Non-pigmented ciliary epithelial cell (primary cell): ENCODE measurements at places on chromosomes 7 and 10.

DNA sequence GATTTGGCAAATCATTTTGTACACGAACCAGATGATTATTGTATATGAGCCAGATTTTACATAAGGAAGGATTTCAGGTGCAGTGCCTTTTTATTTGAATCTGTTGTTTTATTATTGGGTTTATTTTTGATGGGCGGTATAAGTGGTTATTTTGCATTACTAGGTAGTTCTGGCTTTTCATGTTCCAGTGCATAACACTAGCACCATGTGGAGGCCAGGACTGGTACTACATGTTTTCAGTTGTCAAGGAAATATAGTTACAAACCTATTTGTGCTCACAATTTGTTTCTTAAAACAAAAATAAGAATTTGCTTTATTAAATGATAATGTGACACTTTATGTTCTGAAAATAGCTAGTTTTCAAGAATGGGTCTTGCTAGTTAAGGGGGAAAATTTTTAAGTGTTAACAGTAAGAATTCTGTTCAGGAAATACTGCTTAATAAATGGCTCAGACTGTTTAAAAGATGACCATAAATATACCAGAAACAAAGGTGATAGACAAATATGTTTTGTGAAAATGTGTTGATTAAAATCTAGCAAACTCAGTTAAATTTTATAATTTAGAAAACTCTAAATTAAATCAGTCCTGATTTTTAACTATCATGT, 7.1 kb upstream of the SEMA3E start:
- DNase-seq = peak; percentile 26

DNA sequence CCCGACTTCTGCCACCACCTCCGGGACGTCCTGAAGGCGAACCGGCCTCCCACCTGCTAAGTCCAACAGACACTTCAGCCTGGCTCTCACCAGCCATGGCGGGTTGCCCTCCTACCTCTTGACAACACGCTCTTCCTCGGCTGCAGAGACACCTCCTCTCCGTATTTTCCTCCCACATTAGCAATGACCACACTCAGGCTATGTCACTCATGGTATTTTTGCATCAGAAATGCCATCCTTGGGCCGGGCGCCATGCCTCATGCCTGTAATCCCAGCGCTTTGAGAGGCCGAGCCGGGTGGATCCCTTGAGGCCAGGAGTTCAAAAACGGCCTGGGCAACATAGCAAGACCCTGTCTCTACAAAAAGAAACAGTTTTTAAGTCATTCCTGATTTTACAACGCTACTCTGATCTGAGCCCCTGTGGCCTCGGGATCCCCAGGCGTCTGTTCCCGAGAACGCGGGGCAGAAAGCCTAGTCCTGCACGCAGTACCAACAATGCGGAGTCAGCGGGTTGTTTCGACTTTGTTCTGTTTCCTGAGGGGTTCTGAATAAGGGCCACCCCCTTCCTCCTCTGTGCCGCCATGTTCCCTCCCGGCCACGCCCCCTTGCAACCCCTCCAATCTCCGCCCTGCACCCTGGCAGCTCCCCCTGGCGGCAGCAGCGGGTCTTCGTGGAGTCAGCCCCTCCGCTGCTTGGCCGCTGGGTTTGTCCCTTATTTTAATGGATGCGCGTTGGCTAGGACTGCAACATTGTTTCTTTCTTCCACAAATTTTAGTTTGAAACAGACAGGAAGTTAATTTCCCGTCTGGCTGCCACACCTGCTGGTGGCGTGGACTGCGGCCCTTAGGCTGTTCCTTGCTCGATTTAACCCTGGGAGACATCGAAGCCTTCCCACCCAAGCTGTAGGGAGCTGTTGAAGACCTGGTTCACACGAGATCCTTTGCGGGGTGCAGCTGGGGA, 9.7 kb upstream of the ZFAND2A start:
- DNase-seq = no peak

GRCh38 chr7:50960621-50961310, 178.1 kb upstream of the GRB10 start:
- no peak for DNase-seq

DNA sequence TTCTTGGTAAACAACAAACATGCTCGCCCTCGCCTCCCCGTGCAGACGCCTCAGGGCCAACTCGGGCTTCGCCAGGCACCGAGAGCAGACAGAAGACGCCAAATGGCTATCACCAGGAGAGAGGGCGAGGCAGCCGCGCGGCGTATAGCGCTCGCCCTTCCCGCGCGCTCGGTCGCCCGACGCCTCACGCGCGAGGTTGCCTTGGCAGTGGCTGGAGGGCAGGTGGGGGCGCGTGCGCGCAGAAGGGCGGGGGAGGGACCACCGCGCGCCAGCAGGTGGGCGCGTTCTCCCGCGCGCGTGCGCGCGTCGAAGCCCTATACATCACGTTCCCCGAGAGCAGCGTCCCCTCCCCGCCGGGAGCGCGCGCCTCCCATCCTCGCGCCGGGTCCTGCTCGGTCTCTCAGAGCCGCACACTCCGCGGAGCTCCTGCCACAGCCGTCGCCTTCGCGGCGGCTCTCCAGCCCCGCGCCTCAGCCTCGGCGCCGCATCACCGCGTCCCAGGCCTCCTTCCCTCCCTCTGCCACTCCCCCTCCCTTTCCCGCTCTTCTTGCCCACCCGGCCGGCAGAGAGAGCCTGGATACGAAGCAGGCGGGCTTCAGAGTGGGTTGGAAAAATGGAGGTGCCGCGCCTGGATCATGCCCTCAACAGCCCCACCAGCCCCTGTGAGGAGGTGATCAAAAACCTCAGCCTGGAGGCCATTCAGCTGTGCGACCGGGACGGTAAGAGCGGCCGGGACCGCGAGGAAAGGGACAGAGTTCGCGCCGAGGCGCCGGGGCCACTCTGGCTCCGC, at the start of gene PHYHIPL:
TSS of gene PHYHIPL (plus strand) at position 403 of the 790 bp plus-strand sequence. CDS start at position 614, 211 bp downstream.
- DNase-seq = no peak

GRCh38 chr10:127302343-127302742, 106.0 kb upstream of the INSYN2A start:
- DNase-seq = no peak

DNA sequence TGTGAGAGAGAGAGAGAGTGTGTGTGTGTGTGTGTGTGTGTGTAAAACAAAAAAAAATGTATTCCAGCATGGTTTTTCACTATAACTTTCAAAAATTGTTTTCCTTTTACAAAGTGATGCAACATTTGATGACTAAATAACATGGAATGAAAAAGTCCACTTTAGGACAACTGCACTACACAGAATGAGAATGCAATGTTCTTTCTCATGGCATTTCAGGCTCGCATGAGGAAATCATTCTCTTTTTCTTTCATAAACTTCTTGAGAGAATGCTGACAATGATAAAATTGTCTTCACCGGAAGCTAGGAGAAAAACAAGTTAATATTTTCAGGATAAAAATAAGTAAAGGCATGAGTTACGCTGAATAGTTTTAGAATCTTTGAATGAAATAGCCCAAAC, 53.7 kb downstream of the SLC16A12 start:
- DNase-seq = peak; percentile 90

GRCh38 chr7:298375-298702, 8.4 kb downstream of the FOXL3 start:
- no peak for DNase-seq

GRCh38 chr10:80171248-80171660, 34.1 kb downstream of the ANXA11 start:
- DNase-seq = no peak

GRCh38 chr10:18418541-18419215, 232.7 kb downstream of the NSUN6 start:
- no peak for DNase-seq

DNA sequence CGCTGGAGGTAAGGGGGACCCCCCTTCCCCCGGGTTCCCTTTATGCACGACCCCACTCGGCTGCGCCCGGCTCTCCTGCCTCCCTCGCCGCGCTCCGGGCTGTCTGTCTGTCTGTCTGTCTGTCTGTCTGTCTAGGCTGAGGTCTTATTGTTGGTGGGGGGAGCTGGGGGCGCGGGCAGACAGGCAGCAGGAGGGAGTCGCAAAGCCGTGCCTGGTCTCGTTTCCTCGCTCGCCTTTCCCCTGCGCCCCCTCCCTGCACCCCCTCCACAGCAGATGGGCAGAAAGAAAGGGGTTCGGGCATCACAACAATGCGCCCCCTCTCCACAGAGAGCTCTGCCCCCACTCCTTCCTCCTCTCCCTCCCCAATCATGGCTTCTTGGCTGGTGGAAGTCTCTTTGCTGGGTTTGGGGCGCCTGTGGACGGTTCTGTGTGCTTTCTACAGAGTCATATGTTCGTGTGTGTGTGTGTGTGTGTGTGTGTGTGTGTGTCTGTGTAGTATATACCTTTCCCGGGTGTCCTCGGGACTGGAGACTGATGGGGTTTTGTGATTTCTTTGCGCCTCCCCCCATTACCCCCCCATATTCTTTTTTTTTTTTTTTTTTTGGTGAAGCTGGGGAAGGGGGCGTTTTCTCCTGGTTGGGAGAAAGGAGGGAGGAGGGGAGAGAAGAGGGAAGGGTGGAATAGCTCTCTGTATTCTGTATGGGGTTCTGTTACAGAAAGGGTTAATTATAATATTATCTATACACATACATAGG, 1.9 kb downstream of the AUTS2 start:
- DNase-seq = no peak

- no peak for DNase-seq
Measured at GRCh38 chr7:150388709-150389531, 9.8 kb downstream of the ZNF775 start.

DNA sequence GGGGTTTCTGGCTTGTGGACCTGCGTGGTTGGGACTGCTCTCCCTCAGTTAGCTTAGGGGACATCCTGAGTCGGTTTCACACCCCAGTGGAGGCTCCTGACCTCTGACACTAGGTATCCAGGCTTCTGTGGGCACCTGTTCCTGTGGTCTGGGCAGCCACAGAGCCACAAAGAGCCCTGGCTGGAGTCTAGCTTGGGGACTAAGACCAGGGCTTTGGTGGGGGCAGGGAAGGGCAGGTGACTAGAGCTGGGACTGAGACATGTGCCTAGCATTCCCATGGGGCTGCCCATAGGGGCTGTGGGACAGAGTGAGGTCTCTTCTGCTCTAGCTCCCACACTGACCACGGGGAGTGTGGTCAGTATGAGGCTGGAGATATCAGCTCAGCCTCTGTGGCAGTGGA, 4.0 kb upstream of the TMEM270 start:
- DNase-seq = no peak

DNA sequence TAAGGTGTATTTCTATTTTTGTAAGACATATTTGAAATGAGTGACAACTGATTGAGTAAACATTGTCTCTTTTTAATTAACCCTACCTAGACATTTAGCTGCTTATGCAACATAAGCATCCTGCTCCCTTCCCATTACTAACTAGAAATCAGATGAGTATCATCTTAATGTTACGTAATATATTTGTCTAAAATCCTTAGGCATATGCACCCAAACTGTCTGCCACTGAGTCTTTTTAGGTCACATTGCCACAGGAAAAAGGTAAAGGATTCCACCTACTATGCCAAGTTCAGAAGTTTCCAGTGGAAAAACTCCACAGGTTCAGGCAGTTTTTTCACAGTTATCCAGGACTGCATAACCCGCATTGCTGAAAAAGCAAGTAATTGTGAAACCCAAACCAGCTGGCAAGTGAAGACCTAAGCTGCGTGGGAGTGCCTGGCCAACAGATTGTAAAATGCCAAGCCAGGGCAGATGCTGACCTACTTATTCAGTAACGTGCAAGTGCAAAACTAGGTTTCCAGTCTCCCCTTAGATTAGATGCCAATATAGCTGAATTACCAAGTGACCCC, 983.7 kb downstream of the GATA3 start:
- no peak for DNase-seq

- no peak for DNase-seq
Measured at GRCh38 chr7:112159351-112159750, 46.8 kb downstream of the DOCK4 start.
